Activated T-cell treated with anti-CD3 and anti-CD28 coated beads for 24 hours (primary cell): ENCODE measurements at places on chromosomes 16 and 17.

- DNase-seq = no peak
Measured at GRCh38 chr17:376936-377863, 24.6 kb upstream of the RPH3AL start.

DNA sequence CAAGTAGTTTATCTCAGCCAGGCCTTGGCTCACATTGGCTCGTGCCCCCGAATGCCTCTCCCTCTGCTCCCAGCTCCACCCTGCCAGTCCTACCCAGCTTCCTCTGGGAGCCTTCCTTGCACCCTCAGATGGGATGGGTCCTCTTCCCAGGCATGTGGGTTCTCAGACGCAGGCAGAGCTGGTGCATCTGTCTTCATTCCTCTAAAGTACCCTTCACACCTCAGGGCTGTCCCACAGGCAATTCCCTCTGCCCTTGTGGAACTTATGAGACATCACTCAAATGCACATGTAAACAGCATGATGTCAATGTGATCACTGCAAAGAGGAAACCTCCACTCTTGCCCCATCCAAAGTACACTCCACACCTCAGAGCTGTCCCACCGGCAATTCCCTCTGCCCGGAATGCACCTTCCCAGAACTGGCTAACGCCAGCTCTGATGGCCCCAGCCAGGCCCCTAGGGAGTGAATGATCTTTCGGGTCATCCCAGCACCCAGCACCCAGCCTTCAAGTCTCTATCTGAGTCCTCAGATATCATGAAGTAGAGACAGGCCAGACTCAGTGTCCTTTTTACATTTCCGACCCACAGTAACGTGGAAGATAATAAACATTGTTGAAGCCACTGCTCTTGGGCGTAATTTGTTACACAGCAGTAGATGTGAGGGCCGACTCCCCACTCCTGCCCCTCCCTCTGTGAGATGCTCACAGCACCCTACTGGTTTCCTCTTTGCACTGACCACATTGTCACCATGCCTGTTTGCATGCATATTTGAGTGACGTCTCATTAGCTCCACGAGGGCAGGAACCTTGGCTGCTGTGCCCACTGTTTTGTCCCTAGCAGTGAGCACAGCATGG lies 85.4 kb downstream of the N4BP1 start:
- DNase-seq = no peak

DNA sequence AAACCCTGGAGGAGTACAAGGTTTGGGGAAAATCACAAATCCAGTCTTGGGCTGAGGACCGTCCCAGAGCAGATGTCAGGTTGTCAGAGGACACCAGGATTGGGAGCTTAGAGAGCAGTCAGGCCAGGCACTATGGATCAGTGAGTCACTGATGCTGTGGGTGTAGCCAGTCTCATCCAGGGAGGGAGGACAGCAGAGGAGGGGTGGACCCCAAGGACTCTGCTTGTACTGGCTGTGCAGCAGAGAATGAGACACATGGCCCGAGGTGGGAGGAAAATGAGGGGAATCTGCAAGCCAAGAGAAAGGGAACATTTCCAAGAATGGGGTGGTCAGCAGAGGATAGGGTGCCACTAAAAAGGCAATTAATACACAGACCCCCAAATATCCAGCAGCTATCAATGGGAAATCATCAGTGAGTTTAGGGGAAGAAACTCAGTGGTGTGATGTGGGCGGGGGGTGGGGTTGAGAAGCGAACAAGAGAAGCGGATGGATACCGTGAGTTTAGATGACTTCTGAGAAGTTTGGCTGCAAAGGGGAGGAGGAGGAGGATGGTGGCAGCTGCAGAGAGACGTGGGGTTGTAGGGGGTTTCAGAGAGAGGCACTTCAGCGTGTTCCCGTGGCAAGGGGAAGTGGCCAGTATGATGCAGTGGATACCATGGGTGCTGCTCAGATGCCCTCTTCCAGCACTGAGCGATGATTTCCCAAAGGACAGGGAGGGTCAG lies 43.9 kb downstream of the ARHGAP27 start:
- DNase-seq = no peak

DNA sequence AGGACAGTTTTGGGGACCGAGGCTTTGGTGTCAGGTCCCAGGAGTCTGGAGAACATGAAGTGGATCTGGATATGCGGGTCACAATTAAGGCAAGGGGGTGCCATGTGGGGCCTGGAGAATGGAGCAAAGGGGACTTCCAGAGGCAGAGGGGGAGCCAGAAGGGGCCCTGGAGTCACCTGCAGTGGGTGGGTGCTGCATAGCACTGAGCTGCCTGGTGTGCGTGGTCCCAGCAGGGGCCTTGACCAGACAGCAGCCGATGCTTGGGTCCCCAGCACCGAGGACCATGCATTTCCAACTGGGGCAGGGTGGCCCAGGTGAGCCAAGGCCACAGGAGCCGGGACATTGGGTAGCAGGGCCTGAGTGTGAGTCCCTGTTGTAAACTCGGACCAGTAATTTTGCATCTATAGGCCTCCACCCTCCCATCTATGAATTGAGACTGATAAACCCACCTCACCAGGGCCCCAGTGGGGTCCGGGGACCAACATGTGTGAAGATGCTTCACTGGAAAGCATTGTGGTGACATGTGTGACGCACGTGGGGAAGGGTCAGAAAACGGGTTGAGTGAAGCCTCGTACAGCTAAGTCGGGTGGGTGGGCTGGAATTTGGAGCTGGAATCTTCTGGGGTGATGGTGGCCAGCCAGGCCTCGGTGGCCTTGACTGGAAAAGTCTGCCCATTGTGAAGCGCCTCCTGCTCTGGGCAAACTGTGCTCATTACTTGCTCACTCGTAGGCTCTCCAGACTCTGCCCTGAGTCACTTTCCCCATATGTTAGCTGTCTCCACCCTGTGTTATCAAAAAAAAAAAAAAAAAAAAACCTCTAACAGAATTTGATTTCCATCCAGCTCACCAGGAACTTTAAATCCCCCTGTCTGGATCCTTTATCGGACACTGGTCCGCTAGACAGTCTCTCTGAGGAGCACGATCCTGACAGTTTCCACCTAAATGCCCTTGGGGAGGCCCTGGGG lies 90.5 kb upstream of the ZNF469 start:
- no peak for DNase-seq

DNA sequence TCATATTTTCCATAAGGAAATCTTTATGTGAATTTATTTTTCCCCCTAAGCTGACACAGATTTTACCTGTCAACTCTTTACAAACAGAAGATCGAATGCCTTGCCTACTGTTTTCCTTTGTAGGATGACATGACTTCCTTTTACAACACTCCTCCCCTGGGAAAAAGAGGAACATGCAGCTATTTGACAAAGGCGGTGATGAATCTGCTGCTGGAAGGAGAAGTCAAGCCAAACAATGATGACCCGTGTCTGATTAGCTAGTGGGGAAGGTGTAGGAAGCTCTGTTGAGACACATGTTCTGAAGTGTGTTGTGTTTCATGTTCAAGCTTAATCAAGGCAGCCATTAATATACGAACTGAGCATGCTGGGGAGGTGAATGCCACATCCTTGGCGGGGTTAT lies 238.0 kb downstream of the PHKB start:
- DNase-seq = no peak

DNA sequence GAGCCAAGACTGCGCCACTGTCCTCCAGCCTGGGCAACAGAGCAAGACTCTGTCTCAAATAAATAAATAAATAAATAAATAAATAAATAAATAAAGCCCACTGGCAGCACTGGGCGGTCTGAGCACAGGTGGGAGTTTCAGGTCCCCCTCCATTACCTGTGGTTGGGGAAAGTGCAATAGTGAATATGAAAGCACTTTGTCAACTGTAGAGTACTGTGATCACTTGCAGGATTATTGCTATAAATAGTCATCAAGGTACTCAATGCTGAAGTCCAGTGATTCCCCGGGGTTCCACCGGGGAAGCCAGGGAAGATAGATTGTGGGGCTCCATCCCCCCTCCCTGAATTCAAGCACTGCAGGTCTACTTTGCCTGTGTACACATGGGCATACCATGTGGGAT lies 42.7 kb upstream of the CPNE2 start:
- DNase-seq = no peak

- DNase-seq = no peak
Measured at GRCh38 chr16:55820615-55821014, 12.3 kb downstream of the CES1 start.

- no peak for DNase-seq
Measured at GRCh38 chr17:32553168-32553567, 66.4 kb downstream of the CDK5R1 start.

DNA sequence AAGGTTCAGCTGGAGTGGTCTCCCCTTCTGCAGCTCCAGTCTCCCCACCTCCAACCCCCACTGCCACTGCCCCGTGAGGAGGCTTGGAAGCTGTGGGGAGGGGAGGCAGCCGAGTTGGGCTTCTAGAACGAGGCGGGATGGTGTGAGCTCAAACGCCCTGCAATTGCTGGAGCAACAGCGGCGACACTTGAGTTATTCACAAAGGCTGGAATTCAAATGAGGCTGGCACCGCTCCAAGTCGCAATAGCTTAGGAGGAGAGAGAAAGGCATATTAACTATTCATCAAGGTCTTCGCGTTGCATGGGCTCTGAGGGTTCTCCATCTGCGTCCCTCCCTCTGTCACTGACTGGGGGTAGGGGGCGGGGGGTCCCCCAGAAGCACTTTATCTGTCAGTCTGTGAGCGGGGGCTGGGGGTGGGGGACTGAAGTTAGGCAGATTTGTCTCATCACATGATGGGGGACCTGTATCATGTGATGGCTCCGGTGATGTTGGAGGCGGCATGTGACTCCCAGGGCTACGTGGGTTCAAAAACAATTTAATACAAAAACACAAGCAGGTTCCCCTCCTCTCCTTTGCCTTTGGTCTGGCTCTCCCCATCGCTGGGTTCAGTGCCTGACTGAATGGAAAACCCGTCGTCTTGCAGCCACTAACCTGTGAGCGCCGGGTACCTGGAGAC lies 70.5 kb downstream of the RBBP6 start:
- no peak for DNase-seq

DNA sequence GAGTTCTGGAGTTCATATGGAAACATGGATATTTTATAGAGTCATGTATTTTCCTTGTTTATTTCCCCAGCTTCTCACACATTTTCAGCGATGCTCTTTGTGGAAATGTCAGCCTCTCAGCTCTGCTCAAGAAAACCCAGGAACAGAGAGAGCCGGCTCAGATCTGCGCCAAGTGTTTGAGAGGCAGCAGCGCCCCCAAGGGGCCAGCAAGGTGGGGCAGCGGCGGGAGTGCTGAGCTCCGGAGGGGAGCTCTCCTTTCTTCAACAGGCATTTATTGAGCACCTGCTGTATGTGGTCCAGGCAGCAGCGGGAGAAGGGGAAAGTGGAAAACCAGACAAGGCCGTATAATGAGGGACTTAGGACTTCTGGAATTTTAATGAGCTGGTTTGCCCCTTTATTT lies 421.1 kb upstream of the C16orf82 start:
- peak; percentile 48 for DNase-seq

- no peak for DNase-seq
Measured at GRCh38 chr17:2335726-2336214, 487 bp downstream of the TSR1 start.
